Heart right ventricle (tissue), 16 donors: ENCODE measurements at places on chromosomes 1 and 21. TPM values are rescaled to one million over a fixed set of nuclear protein-coding genes. Genes with fewer than 3 reads are reported as not detected.

Gene CFAP74
- polyA plus RNA-seq: 0.03 TPM

Gene ZYG11A
- not detected for polyA plus RNA-seq

Gene CYYR1
- 38.2 TPM for polyA plus RNA-seq

Gene ATP1A4
- polyA plus RNA-seq: 0.29 TPM

Gene TCHH
- polyA plus RNA-seq: 0.01 TPM

Gene KRTAP24-1
- polyA plus RNA-seq: not detected

Gene LAMB3
- polyA plus RNA-seq: 3.7 TPM

Gene SGIP1
- polyA plus RNA-seq: 3.6 TPM

Gene KCNQ4
- polyA plus RNA-seq: 1.0 TPM

Gene C1orf94
- polyA plus RNA-seq: 0.01 TPM

Gene SPRR2E
- polyA plus RNA-seq: not detected

Gene ACKR1
- polyA plus RNA-seq: 45.6 TPM

Gene SLC1A7
- polyA plus RNA-seq: 0.66 TPM

Gene SLC35F3
- polyA plus RNA-seq: not detected

DNA sequence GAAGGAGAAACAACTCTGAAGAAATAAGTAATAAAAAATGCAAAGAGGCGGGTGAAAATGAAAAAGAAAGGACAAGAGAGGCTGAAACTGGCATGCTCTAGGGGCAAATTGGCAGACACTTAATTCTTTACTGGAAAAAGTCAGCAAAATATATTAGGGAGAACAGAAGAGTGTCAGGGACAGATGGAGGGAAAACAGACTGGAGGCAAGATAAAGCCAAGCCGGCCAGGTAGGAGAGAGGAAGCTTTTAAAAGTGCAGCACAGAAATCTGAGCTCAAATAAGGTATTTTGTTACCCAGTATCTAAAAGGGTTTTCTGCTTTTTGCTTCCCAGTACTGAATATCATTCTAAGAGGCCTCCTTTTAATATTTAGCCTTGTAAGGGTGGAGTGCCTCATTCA, 339.3 kb downstream of the PAPPA2 start:
- no peak for DNase-seq

DNA sequence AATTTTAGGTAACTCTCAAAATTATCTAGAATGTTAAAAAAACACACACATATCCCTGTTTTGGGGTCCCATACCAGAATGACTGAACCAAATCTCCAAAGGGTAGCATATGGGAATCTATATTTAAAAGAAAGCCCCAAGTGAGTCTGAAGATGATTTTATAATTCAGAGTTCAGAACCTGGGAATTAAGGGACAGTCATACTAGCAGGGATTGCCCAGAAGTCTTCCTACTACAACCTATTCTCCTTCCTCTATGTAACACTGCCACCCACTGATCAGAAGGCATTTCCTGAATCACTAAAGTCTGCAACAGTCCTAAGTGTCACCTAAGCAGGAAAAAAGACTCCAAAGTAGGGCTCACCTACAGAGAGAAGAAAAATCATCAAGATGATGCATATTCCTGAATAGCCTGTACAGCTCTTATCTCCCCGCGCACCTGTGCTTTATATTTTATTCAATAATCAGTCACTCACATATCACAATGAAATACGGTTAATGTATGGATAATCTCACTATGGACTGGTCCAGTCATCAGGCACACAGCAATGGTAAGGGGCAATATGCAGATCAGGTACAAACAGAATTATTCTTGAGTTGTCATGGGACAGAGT, 4.9 kb downstream of the RGS1 start:
- no peak for DNase-seq

DNA sequence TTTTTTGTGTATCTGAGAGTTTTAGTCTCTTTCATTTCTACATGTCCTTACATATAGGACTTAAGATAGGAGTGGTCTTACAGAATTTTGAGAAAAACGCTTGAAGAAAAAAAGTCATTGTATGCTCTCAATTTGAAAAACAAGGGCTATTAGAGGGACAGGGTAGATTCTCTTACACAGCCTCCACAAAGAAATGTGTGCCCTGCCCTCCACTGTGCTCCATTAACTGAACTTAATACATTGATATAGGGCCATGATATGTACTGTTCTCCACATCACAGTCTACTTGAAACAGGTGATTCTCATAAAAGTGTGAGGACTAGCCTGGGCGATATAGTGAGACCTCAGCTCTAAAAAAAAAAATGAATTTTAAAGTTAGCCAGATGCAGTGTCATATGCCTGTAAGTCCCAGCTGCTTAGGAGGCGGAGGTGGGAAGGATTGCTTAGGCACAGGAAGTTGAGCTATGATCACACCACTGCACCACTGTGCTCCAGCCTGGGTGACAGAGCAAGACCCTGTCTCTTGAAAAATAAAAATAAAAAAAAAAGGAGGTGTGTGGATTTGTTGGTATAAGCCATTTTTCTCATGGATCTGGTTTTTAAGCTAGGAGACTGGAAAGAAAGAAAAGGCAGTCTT, 77.0 kb downstream of the HMCN1 start:
- DNase-seq: no peak

GRCh38 chr1:99644279-99645004, 1.5 kb upstream of the PALMD start:
- no peak for DNase-seq

DNA sequence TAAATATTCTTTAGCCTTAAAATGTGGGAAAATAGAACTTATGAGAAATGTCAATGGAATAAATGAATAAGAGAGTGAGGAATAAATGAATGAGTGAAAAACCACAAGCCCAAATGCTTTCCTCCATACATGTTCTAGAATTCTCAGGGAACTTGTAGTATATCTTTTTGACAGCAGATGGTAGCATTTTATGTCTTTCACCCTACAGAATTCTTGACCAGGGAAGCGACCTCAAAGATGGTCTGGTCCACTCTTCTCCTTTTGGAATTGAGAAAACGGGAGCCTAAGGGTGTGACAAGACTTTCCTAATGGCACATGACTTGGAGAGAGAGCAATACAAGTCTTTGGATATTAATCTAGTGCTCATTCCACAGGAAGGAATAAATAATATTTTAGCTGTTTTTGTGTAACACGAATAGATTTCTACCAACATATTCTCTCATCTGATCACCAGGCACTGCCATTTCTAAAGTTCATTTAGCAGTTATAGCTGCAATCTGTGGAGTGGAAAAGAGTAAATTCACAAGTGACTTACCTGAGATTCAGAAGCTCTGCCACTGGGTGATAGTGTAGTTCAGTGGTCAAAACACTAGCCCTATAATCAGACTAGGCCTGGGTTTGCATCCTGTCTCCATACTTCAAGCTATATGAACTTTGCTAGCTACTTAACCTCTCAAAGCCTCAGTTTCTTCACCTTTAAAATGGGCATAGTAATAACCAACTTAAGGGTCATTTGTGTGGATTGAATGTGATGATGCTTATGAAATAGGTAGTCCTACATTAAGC, 15.0 kb upstream of the F5 start:
- DNase-seq: no peak

GRCh38 chr21:18089786-18090185, 154.8 kb upstream of the CHODL start:
- DNase-seq: no peak

DNA sequence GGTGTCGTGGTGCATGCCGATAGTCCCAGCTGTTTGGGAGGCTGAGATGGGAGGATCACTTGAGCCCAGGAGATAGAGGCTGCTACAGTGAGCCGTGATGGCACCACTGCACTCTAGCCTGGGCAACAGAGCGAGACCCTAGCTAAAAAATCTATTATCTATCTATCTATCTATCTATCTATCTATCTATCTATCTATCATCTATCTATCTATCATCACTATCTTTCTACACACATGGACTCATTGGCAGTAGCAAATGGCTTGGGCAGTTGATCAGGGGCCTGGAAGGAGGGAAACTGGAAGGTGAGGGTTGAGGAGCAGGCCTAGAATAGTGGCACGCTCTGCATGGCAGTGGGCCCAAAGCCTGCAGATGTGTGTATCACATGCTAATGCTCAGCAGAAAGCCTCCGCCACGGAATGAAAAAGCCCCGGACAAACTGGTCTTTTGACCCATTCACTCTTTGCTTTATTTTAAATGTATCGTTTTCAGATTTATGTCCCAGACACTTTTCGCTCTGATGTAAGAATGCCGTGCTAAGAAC, 7.3 kb upstream of the HUNK start:
- peak; percentile 16 for DNase-seq

- peak; percentile 14 for DNase-seq
Observed at GRCh38 chr21:36589352-36589971, 109.5 kb upstream of the SIM2 start.

DNA sequence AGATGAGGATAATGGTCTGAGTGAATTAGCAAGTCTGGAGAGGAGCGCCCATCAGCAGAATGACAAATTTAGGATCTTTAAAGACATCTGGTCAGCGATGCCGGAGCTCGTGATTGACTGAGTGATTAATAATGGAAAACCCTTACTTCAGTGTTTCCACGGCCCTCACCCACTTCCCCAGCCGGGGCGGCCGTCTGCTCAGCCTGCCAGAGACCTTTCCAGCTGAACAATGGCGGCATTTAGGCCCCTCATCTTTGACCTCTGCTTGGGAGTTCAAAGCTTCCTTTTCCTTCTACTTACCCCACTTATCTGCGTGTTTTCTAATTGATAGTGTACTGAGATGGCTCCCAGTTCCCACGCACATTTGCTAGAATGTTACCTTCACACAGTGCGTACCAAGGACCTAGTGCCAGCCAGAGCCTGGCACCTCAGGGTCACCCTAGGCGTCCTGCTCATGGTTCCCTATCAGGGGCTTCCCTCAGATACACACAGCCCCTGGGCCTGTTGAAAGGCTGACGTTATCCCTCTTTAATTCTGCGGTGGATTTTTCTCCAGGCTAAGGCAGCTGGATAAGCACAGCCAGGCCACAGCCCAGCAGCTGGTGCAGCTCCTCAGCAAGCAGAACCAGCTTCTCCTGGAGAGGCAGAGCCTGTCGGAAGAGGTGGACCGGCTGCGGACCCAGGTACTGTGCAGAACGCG, 232.8 kb downstream of the SDCCAG8 start:
- no peak for DNase-seq

DNA sequence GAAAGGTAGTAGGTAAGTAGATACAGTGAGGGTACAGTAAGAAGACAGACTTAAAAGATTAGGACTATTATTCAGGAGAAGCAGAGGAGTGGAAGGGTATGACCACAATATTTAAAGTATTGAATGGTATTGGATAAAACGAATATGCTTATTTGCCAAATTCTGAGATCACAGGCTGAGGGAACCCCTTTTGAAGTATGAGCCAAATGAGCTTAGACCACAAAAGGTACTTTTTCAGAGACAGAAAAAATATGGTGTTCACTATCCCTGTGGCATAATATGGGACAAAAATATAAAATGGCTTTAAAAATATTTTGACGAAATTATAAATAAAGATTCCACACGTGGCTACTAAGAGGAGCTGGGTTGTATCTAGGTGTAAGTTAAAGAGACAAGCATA, 880 bp upstream of the MTF2 start:
- no peak for DNase-seq

- no peak for DNase-seq
Observed at GRCh38 chr1:234875953-234876855, 252.4 kb downstream of the TOMM20 start.

DNA sequence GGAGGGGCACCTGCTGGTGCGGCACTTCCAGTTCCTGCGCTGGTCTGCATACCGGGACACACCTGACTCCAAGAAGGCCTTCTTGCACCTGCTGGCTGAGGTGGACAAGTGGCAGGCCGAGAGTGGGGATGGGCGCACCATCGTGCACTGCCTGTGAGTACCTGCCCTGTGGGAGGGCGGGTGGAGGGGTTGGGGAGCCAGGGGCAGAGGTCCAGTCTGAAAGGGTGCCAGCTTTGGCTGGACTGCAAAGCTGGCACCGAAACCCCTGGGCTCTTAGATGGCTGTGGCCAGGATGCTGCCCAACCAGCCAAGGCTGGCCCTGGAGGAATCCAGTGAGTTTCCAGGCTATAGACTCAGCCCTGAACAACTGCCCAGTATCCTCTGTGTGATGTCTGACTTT, 87.3 kb downstream of the PTPRU start:
- no peak for DNase-seq

- DNase-seq: no peak
Observed at GRCh38 chr1:31432592-31433395, 19.8 kb downstream of the SERINC2 start.

GRCh38 chr1:160260406-160261382, 1.7 kb downstream of the DCAF8 start:
- no peak for DNase-seq

- no peak for DNase-seq
Observed at GRCh38 chr1:103576065-103576464, 4.7 kb downstream of the AMY2B start.

GRCh38 chr1:19312782-19313635, 883 bp downstream of the SLC66A1 start:
- no peak for DNase-seq

DNA sequence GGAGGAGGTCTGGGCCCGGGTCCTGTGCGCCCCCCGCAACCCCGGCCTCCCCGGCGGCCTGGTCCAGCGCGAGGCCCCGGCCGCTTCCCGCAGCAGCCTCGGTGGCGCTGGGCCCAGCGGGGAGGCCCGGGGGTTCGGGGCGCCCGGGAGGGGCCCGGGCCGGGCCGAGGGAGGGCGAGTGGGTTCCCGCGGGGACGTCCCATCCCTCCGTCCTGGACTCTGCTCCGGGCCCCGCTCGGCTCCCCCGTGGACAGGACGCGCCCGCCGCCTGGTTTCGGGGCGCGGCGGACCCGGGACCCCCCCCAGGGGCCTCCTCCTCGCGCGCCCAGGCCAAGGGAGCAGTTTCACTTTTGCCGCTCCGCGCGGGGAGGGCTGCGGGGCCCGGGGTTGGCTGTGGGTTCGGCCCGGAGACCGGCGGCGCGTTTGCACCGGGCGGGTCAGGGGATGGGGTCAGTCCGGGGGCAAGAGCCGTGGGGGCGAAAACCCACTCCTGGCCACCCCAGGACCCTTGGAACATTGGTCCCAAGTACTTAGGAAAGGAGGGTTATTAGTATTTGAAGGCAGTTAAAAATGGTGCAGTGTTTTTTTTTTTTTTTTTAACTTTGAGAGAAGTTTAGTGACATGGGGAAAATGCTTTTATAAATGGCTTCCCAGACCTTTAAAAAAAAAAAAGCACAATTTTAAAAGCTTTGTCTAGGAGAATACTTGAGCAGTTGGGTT, 677 bp downstream of the AGPAT3 start:
- DNase-seq: peak; percentile 47

- no peak for DNase-seq
Observed at GRCh38 chr1:98099501-98099900, 178.7 kb upstream of the DPYD start.

GRCh38 chr1:23910553-23911246, 2.5 kb downstream of the CNR2 start:
- DNase-seq: no peak
